ENCODE measurements at places on chromosomes 11 and 22.

DNA sequence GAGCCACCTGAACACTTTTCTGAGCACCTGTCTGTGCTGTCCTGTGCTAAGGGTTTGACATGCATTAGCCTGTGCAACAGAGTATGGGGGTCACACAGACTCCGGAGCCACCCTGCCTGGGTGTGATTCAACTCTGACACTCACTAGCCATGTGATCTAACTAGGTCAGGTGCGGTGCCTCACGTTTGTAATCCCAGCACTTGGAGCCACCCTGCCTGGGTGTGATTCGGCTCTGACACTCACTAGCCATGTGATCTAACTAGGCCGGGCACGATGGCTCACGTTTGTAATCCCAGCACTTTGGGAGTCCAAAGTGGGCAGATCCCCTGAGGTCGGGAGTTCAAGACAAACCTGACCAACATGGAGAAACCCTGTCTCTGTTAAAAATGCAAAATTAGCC is 11.4 kb downstream of the UBE2L6 start:
- DNase-seq: no peak

GRCh38 chr11:116137753-116138152 is 633.5 kb upstream of the CADM1 start:
- no peak for DNase-seq

- no peak for DNase-seq
Observed at GRCh38 chr22:41683616-41684015, 5.1 kb downstream of the SNU13 start.

DNA sequence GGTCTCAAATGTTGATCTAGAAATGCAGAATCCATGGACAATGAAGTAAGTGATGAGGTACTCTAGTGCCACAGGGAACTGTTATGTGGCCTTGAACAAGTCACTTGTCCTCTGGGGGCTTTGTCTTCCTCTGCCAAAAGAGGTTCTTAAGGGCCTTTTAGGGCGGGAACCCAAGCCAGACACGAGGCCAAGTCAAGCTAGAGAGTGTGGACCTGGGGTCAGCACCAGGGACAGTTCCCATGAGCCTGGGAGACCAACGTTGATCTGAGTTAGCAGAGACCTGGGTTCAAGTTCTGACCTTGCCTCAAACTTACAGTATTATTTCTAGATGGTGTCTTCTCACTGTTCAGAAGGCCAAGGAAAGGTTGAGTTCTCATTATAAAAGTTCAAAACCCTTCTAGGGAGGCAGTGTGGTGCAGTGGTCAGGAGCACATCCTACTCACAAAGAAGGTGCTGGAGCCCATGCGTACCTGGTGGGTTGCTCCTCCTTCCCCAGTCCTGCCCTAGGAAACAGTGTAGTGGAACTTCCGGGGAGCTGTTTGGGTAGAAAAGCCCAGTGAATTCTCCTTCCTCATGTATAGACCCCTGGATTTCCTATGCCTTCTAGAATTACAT is 121.5 kb downstream of the CHST1 start:
- DNase-seq: no peak

DNA sequence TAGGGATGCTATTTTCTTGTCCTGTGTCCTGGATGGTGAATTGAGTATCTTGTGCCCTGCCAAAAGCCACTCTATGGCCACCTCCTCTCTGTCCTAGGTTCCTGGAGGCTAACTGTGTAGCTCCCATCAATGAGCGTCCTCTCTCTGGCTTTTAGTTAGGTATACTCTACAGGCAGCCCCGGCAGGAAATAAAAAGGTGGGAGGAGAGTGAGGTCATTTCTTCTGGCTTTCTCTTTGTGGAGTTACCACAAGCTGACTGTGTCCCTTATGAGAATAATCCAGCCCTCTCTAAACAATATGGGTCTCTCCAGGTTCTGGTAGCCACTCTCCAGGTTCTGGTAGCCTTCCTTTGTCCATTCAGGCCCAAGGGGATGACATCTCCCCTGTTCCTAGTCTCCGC is 11.7 kb upstream of the ASPHD2 start:
- no peak for DNase-seq

DNA sequence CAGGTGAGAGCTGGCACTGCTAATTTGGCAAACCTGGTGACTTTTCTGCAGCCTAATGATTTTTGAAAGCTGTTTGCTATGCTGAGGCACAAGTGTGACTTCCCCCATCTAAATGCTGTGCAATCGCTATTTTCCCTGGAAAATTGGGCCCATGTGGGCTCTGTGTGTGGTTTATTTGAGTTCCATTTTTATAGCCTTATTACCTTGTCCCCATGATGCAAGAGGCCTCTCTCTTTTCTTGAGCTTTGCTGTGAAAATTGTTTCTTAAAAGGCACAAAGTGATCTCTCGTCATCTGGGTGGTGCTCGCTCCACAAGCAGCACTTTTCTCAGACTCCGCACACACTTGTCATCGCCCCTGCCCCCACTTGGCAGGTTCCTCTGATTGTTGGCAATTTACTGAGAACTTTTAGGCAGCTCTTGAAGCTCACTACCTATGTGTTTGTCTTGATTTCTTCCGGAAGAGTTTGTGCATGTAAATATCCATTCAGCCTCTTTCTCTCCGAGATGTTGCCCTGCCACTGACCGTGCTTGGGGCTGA is 24.9 kb downstream of the BMAL1 start:
- DNase-seq: peak; percentile 26

DNA sequence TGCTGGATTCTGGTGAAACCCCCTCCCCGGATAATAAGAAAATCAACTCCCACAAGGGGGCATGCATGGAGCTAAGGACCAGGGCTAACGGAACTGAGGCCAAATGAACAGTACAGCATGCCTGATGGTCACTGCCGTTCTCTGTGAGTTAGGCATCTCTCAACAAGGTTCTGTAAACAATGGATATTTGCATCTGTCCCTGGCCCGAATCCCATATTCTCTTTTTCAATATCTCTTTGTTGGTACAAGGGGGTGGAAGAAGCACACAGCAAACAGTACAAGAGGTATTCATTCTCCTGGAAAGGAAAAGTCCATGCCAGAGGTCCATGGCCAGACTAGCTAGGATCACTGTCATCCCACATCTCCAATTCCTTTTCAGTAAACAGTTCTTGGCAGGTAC is 32.2 kb upstream of the APOA1 start:
- peak; percentile 33 for DNase-seq

GRCh38 chr11:30914143-30914762 is 328.1 kb upstream of the MPPED2 start:
- peak; percentile 43 for DNase-seq

GRCh38 chr11:36372101-36372771 is 76.1 kb downstream of the PRR5L start:
- DNase-seq: no peak

- DNase-seq: no peak
Observed at GRCh38 chr11:61541598-61541997, 33.0 kb downstream of the LRRC10B start.

DNA sequence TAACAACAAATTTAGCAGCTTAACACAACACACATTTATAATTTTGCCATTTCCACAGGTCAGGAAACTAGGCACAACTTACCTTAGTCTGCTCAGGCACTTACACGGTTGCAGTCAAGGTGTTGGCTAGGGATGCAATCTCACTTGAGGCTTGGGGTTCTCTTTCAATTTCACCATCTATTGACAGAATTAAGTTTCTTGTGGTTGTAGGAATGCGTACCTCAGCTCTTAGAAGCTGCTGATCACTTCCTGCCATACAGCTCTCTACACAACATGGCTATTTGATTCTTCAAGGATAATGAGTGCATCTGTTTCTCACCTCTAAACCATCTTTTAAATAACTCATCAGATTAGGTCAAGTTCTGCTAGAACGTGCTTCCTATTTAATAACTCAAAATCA is 968.1 kb downstream of the LRRC4C start:
- no peak for DNase-seq

- DNase-seq: no peak
Observed at GRCh38 chr11:33324302-33324985, 67.3 kb downstream of the HIPK3 start.

DNA sequence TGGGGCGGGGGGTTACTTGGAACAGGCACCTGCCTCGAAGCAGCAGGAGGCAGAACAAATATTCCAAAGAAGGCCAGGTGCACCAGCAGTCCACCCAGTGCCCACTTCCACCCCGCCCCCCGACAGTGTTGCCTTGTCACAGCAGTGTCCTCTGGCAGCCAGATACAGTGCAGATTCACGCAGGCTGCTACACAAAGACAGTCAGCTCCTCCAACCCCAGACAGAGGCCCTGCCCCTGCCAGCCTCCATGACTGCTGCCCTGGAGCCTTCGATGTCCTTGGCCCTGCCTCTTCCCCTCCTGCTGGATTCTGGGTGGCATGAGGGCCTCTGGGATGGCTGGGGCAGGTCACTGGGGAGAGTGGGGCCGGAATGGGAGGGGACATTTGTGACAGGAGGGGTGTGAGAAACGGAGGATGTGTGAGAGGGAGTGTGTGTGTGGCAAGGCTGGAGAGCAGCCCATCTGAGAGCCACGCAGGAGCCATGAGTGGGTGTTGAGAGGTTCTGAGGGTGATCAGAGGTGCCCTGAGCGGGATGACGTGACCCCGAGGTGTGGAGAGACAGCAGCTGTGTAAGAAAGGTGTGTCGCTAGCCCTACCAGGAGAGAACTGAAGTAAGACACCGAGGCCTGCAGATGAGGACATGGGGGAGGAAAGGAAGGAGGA is 173.7 kb downstream of the CEP164 start:
- DNase-seq: no peak

DNA sequence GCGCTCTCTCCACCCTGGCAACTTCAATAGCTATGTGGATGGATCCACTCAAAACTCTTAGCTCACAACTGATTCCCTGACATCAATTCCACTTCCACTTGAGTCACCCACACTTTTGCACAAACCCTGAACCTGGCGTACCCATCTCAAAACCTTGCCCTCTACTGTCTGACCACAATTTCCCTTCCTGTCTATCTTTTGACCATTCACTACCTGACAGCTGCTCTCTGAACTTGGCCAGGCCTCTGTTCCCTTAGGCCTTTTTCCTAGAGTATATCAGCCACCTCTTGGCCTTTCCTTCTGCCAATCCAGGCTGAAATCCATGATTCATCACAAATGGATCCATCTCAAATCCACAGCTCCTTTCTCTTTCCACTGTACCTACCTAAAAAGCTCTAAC is 106.0 kb downstream of the RPL27A start:
- DNase-seq: no peak

DNA sequence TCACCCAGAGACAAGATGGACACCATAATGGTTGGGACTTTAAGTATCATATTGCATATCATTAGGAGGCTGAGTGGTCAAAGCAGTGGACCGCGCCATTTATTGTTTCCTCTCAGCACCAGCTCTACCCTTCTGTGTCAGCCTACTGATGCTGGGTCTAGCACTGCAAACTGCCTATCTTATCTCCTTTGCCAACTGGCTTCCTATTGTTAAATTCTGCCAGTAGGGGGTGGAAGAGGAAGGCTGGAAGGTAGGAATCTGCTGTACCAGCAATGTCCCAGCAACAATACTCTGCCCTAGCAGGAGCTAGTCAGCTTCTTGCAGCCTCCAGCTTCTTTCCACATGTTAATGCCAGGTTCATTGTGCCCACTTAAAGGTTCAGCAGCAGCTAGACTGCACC is 367.1 kb upstream of the PDGFD start:
- DNase-seq: no peak

- DNase-seq: peak; percentile 98
Observed at GRCh38 chr22:40651563-40652501, 15.3 kb upstream of the MRTFA start.

DNA sequence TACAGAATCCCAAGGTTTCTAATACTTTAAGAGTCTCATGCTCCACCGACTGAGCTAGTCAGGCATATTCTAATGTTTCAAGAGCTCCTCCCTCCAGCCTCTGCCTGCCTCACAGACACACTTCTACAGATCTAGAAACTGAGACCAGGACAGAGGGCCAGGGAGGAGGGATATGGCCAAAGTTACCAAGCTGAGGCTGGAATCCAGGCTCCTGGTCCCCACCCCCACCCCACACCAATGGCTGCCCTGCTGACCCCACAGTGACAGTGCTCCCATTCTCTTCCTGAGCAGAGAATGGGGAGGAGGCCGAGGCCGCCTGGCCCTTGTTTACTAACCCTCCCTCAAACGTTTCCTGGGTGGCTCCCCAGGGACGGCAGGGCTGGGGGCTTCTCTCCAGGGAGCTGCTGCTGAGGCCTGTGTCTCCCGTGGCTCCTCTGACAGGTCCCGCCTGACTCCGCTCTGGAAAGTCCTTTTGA is 2.2 kb downstream of the PLEKHB1 start:
- peak; percentile 39 for DNase-seq

GRCh38 chr11:132032555-132032954 is 662.1 kb downstream of the NTM start:
- DNase-seq: no peak

DNA sequence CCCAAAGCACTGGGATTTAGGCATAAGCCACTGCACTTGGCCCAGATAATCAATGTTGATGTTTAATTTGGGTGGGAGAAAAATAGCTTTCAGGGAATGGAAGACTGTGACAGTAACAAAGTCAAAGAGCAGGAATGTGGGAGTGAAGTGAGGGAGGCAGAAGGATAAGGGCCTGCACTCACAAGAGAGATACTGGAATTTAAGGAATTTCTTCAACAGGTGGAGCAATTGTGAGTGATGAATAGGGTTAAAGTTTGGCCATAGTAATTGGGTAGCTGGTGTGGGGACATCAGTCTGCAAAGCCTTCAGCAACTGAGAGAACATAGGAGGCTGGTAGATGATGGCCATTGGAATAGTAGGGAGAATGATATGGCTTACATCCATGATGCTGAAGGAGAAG is 8.6 kb upstream of the APBB1 start:
- DNase-seq: no peak

DNA sequence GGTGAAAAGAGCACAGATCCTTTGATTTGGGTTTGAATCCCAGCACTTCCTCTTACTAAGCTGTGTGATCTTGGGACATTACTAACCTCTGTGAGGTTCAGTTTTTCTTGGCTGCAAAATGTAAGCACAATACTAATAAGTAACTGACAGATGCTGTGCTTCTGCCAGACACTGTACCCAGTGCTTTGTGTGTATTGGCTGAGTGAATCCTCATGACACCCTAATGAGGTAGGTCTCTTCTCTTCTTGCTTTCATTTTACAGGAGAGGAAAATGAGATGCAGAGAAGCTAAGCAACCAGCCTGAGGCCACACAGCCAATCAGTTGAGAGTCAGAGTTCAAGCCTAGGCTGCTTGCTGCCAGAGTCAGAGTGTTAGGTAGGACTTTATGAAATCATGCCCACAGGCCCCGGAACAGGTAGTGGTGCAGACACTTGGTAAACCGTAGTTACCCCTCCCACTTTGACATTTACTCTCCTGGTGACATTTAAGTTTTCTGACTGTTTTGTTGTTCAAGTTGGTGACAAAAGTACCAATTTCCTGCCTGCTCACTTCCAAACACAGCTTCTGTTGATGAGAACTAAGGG is 21.2 kb downstream of the PTPRJ start:
- DNase-seq: no peak

- no peak for DNase-seq
Observed at GRCh38 chr11:122175306-122175705, 59.3 kb upstream of the BLID start.
